A549 treated with AZD2906 at 1 μM for 4 hours (cell line): ENCODE measurements at places on chromosomes 12 and 14. TPM values are rescaled to one million over a fixed set of nuclear protein-coding genes. Genes with fewer than 3 reads are reported as not detected.

The LUM gene
- 0.08 to 0.49 TPM (median 0.30 TPM) in 5 replicates for total RNA-seq

The CCDC196 gene
- total RNA-seq, result not detected in 5 replicates

The SIX4 gene
- total RNA-seq, result 1.5 to 2.7 TPM (median 2.5 TPM) in 5 replicates

The NELL2 gene
- 0.14 to 0.33 TPM (median 0.16 TPM) in 3 of 5 replicates, not detected in the others for total RNA-seq

The STON2 gene
- 1.5 to 2.2 TPM (median 1.7 TPM) in 5 replicates for total RNA-seq

The ARHGEF25 gene
- 4.2 to 5.6 TPM (median 5.4 TPM) in 5 replicates for total RNA-seq

The CKB gene
- total RNA-seq, result 155 to 203 TPM (median 178 TPM) in 5 replicates

The GRIN2B gene
- total RNA-seq, result 3.0 to 4.9 TPM (median 4.2 TPM) in 5 replicates

The MANSC4 gene
- not detected in 5 replicates for total RNA-seq

The KERA gene
- not detected in 5 replicates for total RNA-seq

The TMEM63C gene
- 7.5 to 8.2 TPM (median 7.9 TPM) in 5 replicates for total RNA-seq

The KRT78 gene
- 0.04 to 0.13 TPM (median 0.07 TPM) in 5 replicates for total RNA-seq

The LARP4 gene
- 34.5 to 48.9 TPM (median 40.0 TPM) in 5 replicates for total RNA-seq
